ENCODE measurements at places on chromosomes 11 and 22.

DNA sequence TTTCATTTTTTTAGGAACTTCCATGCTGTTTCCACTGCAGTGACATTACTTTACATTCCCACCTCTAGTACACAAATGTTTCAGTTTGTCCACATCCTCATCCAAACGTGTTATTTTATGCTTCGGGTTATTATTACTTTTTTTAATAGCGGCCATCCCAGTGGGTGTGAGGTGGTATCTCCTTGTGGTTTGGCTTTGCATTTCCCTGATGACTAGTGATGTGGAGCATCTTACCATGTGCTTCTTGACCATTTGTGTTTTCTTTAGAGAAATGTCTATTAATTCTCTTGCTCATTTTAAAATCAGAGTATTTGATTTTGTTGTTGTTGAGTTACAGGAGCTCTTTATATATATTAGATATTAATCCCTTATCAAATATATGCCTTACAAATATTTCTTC lies 70.3 kb upstream of the ANO1 start:
- DNase-seq, result no peak

GRCh38 chr22:19291218-19291579 lies 320 bp downstream of the CLTCL1 start:
- DNase-seq, result no peak

GRCh38 chr22:25202290-25202921 lies 2.7 kb downstream of the CRYBB3 start:
- peak; percentile 59 for DNase-seq

DNA sequence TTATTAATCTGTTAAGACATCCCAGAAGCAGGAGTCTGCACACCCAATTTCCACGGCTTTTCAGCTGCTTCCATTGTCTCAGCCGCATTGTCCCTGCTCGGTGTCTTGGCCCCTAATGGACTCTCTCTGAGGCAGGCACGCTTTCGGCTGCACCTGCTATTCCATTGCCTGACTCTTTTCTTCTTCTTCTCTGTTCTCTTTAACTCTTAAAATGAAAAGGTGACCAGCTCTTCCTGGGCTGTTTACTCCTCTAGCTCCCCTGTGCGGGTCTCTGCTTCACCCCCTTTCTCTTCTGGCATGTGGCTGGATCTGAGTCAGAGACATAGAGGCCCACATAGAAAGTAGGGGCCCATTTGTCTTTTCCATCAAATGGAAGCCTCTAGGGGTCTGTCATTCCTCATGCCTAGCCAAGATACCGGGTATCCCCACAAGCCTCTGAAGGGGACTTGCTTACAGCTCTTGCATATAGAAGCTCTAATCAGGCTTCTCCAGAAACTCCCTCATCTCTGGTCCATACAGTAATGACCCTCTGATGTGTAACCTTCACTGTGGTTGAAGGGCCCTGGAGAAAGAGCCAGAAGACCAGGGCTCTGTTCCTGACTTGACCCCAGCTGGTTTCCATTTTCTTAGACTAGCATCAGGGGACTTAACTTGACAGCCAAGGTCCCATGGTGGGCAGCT lies 243.9 kb downstream of the ST3GAL4 start:
- no peak for DNase-seq

GRCh38 chr11:18668131-18668530 lies 30.4 kb upstream of the TMEM86A start:
- DNase-seq, result no peak

DNA sequence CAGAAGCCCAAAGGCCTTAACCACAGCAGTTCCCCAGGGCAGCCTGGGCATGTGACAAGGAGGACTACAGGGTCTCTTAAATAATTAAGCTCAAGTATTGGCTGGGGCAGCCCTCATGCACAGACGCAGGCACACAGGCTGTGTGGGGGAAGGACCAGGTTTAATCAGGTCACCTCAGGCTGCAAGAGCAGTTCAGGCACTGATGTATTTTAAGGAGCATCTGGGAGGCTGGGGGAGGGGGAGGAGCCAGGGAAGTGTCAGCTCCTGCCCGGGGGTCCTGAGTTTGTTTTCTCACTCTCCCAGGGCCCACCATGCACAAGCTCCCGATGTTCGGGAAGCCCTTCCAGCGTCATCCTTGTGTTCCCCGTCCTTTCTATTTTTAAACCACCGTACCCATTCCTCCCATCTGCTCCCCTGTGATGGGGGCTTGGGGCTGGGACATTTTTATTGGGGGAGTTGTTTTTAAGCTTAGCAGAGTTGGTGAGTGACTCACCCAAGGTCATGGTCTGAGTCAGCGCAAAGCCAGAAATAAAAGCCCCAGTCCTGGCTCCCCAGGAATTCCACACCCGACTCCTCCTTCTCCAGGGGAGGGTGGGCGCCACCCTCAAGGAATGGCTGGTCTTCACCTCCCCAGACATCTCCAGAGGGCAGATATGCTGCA lies 2.4 kb downstream of the CSDC2 start:
- peak; percentile 43 for DNase-seq

- no peak for DNase-seq
Measured at GRCh38 chr11:101729406-101730078, 145.7 kb upstream of the TRPC6 start.
